ENCODE measurements at places on chromosomes 4 and X.

DNA sequence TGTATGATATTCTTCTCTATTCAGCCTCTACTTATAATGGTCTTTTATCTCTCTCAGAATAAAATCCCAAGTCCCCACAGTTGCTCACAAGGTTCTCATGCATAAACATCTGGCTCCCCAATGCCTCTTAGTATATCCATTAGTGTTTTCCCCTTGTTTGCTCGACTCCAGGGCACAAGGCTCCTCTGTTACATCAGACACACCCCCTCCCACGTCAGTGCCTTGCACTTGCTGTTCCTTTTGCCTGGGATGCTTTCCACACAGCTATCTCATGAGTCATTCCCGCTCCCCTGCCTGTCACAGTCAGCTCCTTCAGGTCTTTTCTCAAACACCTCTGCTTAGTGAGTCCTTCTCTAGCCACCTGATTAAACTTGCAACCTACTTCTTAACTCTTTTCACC is 260.2 kb downstream of the IL1RAPL1 start:
- DNase-seq: peak; percentile 18

DNA sequence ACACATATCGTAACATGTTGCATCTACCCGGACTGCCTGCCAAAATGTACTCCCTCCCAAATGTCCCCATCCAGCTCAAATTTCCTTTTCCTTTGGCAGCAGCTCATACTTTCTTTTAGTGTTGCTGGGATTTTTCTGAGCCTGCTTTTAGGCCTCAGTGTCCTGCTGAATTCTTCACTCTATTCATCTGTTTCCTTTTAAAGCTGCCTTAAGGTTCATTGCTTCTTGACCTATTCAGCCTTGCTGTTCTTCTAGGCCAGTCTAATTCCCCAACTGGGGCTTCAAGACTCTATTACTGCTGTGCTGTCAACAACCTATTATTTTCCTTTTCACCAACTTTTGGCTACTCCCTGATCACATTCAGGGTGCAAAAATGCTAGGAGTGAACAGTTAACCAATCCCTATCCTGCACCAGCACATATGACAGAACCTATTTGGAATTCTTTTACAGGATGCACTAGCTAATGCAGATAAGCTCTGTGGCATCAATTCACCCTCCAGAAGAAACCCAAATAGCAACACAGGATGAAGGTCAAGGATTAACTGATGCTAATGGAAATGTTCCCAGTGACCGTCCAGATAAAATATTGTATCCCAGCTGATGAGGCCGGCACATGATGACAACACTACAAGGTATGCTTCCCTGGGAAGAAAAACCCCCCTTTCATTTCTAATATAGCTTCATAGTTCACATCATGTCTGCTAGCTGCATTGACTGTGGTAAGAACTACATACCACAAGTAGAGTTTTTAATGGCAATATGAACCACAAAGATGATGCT is 114.7 kb upstream of the TTC29 start:
- DNase-seq: no peak

- DNase-seq: no peak
Measured at GRCh38 chr4:141815646-141816045, 179.3 kb downstream of the IL15 start.

DNA sequence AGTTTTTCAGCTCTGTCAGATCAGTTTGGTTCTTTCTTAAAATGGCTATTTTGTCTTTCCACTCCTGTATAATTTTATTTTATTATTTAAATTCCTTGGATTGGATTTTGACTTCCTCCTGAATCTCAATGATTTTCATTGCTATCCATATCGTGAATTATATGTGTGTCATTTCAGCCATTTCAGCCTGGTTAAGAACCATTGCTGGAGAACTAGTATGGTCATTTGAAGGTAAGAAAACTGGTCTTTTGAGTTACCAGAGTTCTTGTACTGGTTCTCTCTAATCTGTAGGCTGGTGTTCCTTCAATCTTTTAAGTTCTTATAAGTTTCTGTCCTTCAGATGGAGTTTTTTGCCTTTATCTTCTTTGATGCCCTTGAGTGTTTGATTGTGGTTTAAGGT is 815.5 kb downstream of the KLHL13 start:
- no peak for DNase-seq

GRCh38 chrX:82666355-82666754 is 841.7 kb upstream of the POU3F4 start:
- no peak for DNase-seq

DNA sequence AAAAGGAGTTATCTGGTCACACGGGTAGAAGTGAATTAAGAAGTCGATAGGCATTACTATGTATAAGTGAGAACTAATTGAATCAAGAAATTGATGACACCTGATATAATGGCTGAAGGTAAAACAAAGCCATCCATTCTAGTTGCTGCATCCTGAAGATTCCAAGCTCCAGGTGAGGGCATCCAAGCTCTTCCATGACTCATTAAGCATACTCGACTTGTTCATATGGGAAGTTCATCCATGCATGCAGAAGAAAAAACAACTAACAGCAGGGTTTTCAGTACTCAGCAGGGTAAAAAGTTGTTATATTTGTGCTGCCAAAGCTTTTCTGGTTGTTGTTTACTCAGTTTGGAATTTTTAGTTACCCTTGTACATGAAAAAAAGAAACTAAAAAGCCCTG is 508.0 kb upstream of the CXorf51A start:
- no peak for DNase-seq

- no peak for DNase-seq
Measured at GRCh38 chrX:70022616-70023015, 27.1 kb downstream of the AWAT2 start.

GRCh38 chrX:9205599-9206223 is 171.8 kb upstream of the FAM9B start:
- no peak for DNase-seq

- DNase-seq: no peak
Measured at GRCh38 chrX:70174754-70175153, 2.5 kb upstream of the DGAT2L6 start.

GRCh38 chr4:141169391-141169790 is 36.1 kb upstream of the RNF150 start:
- no peak for DNase-seq

DNA sequence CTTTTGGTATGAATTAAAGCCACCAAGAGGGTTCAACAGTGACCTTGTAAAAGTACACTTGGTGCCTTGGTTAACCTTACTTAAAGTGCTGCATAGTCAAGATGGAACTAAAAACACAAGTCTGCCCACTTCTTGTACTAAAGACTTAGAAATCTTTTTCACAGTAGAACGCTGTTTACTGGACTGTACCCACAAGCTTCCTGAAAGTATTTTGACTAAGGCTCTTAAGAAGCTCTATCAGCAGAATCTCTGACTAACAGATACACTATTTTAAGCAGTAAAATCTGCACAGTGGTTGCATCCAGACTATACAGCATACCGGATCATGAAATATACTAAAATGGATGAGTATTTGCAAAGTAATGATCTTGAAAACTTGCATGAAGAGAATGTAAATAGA is 7.2 kb downstream of the RAB28 start:
- DNase-seq: no peak

GRCh38 chr4:2689825-2690700 is 66.1 kb downstream of the TNIP2 start:
- DNase-seq: no peak

DNA sequence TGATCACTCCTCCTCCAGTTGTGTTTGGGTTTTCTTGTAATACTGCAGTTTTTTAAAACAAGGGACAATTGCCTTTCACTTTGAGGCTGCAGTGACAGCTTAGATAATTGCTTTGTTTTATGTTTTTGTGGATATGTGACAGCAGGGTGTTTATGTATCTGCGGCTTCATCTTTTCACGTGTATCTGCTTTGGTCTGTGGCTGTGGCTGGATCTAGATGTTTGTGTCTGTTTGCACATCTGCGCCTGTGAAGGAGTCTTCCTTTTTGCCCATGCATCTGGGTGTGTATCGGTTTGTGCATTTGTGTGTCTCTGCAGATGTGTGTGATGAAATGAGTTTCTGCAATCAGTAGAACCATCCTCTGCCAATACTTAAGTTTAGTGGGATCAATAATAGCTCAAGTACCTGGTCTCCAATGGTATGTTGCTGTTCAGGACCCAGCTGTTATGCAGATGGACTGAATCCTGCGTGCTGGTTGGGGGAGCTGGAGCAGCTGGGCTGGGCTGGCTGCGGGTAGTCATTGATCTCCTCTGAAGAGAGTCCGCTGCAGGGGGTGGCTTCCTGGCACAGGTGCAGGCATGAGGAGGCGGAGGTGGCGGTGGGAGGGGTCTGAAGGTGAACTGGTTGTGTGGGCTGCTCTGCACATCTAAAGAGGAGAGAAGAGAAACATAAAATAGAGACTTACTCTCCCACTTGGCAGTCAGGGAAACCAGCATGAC is 390.3 kb downstream of the SH2D1A start:
- DNase-seq: no peak

- no peak for DNase-seq
Measured at GRCh38 chr4:7402526-7402925, 32.2 kb downstream of the PSAPL1 start.

- peak; percentile 30 for DNase-seq
Measured at GRCh38 chrX:50747471-50747900, 66.5 kb downstream of the SHROOM4 start.

DNA sequence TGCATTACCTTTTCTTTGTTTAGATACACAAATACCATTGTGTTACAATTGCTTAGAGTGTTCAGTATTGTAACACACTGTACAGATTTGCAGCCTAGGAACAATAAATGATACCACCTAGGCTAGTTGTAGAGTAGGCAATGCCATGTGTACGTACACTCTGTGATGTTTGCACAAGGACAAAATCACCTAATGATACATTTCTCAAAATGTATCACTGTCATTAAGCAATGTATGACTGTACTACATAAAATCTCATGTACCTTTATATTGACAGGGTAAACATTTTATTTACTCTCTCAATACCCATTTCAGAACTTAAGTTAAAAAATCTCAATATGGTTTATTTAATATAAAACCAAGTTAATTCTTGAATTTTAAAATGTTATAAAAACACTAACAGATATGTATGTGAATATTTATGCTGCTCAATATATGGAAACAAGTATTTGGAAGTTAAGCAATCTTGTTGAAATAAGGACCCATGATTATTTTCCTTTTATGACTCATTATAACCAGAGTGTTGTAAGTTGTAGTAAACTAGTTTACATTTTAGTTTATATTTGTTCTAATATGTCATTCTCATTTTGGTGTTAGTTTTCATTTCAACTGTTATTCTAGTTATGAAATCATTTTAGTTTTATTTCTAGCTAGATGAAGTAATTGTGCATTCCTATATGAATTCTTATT is 409.2 kb downstream of the TLL1 start:
- DNase-seq: no peak

DNA sequence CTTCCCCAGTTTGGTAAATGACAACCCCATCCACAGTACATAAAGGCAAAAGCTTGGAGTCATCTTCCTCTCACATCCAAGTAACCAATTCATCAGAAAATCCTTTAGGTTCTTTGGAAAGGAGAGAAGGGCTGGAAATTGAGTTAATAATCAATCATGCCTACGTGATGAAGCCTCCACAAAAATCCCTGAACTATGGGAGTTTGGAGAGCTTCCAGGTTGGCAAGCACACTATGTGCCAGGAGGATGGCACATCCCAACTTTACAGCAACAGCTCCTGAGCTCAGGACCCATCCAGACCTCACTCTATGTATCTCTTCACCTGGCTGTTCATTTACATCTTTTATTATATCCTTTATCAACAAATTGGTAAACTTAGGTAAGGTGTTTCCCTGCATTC is 98.9 kb downstream of the IQCM start:
- DNase-seq: no peak

- DNase-seq: no peak
Measured at GRCh38 chrX:24298191-24298590, 15.7 kb downstream of the SUPT20HL2 start.

DNA sequence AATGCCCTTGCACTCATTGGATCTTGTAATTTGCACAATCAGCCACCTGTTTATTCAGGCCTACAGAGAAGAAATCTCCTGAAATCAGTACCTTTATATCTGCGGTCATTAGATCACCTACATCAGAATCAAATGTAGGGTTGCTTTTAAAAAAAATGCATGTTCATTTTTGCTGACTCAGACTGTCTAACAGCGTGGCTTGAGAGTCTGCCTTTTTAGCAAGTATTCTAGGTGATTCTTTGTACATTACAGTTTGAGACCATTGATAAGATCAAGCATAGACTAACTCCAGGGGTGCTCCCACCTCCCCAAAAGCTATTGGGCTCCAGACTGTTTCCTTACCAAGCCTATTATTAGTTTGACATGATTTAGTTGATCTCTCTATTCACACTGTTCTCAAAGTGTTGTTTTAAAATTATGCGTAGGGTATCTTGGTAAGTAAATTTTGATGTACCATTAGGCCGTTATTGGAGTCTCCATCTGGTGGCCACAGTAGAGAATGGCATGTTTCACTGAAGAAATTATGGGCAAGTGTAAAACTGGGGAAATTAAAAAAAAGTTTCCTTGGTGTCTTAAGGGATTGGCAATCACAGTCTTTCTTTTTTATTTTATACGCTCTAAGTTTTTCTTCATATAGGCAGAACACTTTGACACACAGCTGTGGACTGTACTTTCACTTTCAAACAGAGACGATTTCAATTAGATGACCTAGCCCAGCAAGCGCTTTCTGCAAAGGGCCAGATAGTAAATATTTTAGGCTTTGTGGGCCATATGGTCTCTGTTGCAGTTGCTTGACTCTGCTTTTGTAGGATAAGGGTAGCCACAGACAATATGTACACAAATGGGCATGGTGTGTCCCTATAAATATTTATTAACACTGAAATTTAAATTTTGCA is 33.7 kb upstream of the MSL3 start:
- DNase-seq: peak; percentile 8

DNA sequence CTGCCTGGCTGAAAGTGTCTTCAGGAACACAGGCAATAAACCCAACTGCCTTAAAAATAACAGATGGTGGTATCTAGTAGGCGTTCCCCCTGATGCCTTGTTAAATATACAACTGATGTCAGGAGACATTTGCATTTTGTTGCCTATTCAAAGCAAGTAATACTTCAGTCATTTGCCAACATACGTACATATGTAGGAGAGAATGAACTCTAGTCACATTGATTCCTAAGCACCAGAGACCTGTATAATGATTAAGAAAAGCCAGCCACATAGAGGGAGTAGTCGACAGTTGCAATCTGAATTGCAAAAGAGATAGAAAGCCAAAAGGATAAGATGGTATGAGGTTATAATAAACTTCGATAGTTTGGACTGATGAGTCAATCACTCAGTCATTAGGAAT is 191.0 kb upstream of the EMCN start:
- no peak for DNase-seq

DNA sequence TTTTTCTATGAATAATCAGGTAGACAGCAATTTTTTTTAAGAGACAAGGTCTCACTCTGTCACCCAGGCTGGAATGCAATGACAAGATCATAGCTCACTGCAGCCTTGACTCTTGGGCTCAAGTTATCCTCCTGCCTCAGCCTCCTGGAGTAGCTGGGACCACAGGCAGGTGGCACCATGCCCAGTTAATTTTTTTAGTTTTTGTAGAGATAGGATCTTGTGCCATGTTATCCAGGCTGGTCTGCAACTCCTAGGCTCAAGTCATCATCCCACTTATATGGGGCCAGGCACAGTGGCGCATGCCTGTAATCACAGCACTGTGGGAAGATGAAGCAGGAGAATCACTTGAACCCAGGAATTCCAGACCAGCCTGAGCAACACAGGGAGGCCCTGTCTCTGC is 26.8 kb downstream of the AFAP1 start:
- DNase-seq: no peak

Data from urothelium cell line (cell line).